ENCODE measurements at places on chromosomes 2 and 18. TPM values are rescaled to one million over a fixed set of nuclear protein-coding genes. Genes with fewer than 3 reads are reported as not detected.
A peak's percentile ranks its signal among the peaks of the same experiment; 100 is the strongest.

GRCh38 chr2:12314127-12314760 is 402.5 kb upstream of the TRIB2 start:
- DNase-seq = no peak

DNA sequence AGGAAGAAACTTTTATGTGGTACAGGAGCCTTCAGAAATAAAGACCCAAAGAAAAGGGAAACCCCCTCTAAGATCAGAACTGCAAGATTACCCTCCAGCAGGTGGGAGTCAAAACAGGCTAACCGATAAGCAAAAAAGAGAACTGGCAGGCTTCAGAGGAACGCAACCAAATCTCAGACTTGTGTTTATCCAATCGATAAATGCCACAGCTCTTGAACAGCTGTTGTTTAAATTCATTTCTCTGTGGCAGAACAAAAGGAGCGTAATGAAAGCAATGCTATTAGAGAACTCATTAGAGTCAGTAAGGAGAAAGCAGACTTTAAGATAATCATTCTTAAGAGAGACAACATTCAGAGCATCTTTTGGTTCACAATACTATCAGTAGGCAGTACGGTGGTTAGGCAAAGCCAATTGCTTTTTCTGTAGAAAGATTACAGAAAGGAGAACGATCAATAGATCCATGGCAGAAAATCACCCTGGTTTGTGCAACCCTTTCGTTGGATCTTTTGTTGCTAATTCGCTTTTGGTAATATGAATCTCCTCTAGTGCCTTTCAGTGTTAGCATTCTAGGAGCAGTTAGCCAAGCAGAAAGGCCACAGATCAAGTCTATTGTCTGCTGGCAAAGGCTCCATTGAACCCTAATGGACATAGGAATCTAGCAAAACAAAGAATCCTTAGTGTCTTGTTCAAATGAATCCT is 476.4 kb upstream of the CHST9 start:
- DNase-seq = no peak

DNA sequence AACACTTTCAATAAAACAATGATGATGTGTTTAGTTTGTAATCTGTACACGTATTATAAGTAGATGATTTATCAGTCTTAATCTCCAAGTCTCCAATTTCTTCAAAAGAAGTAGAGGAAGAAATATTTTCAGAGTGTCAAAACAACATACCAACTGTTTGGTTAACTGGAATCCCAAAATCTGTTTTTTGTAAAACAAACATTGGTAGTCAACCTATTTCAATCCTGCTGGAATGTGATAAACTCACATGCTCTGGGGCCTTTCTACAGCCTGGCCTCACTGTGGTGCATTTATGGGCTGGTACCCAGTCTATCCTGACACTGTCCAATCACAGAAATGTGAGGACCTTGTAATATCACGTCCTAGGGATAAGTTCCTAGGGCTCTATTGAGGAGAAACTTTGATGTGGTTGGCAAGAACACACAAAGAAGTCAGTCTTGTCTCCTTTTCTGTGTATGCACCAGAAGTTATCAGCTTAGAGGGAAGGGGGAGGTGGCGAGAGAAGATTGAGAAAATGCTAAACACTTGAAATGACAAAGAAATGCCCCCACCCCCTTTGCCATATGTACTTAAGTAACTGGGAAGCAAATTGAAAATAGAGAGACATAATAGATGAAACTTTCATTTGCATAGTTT is 47.2 kb downstream of the PRKRA start:
- no peak for DNase-seq

DNA sequence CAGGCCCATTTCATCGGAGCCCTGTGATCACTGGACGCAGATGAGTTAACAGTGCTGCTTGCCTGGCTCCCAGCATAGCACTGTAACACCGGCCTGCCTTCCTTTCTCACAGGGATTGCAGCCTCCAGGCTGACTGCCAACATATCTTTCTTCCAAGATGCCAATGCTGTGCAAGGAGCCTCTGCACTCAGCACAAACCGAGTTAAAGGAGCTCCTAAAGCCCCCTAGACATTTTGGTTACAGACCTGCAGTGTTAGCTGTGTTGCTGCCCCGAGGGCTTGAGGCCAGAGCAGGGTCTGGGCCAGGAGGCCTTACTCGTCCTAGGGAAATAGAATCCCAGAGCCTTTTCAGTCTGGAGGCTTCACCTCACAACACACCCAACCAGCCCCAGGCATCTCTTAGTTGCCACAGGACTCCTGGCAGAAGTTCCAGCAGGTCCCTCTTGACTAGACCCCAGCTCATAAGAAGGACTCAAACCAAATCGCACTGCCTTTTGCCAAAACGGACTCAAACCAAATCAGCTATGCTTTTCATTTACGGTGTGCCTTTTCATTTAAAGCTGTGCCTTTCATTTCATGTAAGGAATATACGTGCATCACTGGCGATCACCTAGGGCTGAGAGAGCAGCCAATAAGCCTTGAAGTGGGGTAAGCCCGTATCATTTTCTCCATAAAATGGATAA is 58.4 kb upstream of the EML4 start:
- DNase-seq = no peak

DNA sequence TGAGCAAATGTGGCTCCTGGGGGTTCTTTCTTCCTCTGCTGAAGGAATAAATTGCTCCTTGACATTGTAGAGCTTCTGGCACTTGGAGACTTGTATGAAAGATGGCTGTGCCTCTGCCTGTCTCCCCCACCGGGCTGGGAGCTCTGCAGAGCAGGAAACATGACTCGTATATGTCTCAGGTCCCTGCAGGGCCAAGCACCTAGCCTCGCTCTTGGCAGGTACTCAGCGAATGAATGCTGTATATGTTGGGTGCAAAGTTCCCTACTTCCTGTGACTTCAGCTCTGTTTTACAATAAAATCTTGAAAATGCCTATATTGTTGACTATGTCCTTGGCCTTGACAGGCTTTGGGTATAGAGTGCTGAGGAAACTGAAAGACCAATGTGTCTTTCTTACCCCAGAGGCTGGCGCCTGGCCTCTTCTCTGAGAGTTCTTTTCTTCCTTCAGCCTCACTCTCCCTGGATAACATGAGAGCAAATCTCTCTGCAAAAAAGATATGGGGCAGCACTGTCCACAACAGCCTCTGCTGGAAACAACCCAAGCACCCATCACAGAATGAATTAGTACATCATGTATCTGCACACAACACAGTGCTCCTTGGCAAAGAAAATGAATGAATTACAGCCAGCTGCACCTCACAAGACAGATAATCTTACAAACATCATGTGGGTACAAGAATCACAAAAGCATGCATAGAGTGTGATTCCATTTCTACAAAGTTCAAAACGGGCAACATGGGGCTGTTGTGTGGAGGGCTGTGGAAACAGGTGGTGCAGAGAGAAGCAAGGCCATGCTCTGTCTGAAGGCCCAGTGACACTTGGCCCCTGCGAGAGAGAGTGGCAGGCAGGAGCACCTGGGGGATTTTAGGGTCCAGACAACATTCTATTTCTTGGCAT is 6.6 kb downstream of the IL1RN start:
- DNase-seq = no peak

- no peak for DNase-seq
Measured at GRCh38 chr2:153971250-153971649, 99.5 kb downstream of the GALNT13 start.

DNA sequence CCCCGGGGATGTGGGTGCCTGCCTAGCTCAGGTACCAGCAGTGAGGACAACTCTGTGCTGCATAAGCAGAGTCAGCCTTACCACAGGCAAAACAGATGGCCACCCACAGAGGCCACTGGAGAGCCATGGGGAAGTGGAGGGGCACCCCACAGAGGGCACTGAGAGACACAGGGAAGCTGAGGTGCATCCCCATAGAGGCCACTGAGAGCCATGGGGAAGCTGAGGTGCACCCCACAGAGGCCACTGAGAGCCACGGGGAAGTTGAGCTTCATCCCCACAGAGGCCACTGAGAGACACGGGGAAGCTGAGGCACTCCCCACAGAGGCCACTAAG is 134.1 kb upstream of the EPAS1 start:
- DNase-seq = no peak

- no peak for DNase-seq
Measured at GRCh38 chr2:229636571-229636970, 77.8 kb downstream of the DNER start.

DNA sequence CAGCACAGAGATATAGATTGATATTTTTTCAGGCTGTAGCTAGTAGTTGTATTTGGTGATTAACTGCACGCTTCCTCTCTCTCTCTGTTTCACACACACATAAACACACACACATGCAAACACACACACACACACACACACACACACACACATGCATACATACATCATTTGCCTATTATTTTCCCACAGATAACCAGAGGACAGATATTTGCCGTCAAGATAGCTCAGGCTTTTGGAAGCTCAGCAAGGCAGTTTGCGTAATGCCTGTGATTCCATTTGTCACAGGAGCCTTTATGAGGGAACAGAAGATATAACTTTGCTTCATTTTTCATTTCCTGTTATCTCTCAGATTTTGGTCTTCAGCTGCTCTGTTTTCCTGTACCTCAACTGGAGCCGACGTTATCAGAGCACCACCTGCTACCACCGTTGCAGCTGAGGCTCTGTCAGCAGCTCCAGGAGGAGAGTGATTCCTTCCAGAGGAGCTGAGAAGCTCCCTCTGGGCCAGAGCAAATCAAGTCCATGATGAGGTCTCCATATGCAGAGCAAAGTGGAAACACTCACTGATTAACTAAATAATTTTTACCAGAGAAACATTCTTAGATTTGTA is 341.9 kb upstream of the PIK3C3 start:
- DNase-seq = no peak

- peak; percentile 74 for DNase-seq
Measured at GRCh38 chr2:191245869-191246531, 796 bp downstream of the MYO1B start.

DNA sequence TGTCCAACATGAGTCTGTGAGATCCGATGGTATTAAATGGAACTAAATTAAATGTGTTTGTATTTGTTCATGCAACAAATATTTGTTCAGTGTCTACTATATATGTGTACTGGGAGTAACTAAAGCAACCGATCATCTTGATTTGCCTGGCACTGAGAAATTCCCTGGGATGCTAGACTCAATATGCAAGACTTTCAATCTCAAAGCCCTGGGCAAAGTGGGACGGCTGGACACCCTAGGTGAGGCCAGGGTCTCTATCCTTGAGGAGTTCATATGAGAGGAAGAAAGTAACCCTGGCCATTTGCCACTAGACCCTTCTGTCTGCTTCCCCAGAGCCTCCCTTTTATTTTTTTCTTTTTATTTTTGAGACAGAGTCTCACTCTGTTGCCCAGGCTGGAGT is 44.0 kb upstream of the HPCAL1 start:
- peak; percentile 14 for DNase-seq

The CHRND gene
- not detected for total RNA-seq

All from sciatic nerve (tissue), 2 donors.